ENCODE measurements at places on chromosomes 2 and 18. TPM values are rescaled to one million over a fixed set of nuclear protein-coding genes. Genes with fewer than 3 reads are reported as not detected.

DNA sequence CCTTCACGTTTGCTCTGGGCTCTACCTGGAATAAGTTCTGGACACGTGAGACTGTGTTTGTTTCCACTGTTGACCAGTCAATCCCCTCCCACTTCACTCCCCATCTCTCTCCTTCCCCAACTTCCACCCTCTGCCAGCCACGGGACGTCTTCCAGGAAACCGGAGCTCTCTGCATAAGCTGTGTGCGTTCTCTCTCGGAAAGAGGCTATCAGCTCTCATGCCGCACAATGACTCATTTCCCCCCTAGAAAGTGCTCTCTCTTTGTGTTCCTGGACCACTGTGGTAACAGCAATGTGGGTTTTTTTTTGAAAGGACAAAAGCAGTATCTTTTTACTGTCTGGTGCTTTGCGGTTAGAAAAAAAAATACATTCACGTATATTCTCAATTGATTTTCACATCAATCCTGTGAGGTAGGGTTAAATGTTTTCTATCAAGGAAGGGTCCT lies 10.2 kb downstream of the PROKR1 start:
- H3K27me3 ChIP-seq: no peaks in the 10 kb centered on the region
- H3K4me3 ChIP-seq: no peak overlapping the region
- no peak overlapping the region for H3K27ac ChIP-seq
- no peaks in the 10 kb centered on the region for H3K4me1 ChIP-seq
- no peak for DNase-seq

DNA sequence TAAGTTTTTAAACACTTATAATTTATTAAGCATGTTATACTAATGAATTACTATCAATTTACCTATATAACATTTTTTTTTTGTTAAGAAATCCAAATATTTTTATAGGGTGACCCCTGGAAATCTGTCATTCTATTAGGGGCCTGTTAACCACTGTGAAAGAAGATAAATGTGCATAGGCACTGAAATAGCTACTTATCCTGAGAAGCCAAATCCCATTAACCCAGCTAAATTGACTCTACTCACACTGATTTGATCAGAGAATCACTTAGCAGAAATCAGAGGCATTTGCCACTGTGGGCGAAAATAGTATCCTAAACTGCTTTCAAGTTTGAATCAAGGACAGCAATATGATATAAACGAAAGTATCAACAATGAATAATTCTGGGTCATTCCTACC lies 90.0 kb upstream of the GULP1 start:
- no peak overlapping the region for H3K4me3 ChIP-seq
- H3K4me1 ChIP-seq: peaks cover 1% of the 10 kb centered on the region
- no peaks in the 10 kb centered on the region for H3K27me3 ChIP-seq
- no peaks in the 10 kb centered on the region for H3K36me3 ChIP-seq
- H3K27ac ChIP-seq: no peak overlapping the region

DNA sequence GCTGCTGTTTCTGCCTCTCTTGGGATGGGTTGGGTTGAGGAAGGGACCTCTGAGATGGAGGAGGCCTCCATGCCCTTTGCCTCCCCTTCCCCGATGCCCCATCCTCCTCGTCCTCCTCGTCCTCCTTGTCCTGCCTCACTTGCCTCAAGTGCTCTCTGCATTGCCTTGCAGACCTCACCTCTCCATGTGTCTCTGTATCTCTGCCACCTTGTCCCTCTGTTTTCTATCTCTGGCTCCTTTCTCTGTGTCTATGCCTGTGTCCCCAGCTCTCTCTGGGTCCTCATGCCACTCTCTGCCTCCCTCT lies 87.5 kb downstream of the MCFD2 start:
- no peaks in the 10 kb centered on the region for H3K36me3 ChIP-seq
- no peak overlapping the region for H3K4me3 ChIP-seq
- H3K27ac ChIP-seq: no peak overlapping the region

DNA sequence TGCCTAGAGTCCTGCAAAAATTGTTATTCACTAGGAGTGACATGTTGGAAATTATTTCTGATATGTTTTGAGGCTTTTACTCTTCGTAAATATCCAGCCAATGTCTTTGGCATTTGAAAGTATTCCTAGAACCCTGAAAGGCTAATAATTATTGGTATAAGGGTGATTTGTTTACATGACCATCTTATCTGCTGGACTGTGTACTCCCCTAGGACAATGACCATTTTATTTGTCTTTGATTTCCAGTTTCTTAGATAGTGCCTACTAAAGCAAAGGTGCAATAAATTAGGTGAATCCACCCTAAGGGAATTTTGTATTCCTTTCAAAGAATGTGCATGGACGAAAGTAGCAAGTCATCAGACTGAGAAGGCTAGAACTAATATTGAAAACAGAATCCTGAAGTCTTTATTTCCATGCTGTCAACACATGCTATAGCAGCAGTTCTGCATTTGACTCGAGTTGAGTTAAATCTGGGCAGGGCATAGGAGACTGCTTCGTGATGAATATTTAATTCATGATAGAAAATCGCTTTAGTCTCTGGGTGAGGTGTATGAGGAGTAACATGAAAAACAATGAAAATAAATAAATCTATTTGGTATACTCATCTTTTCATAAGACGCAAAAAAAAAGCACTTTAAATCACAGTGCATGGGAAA lies 235.7 kb downstream of the GPD2 start:
- no peaks in the 10 kb centered on the region for H3K36me3 ChIP-seq
- H3K27ac ChIP-seq: no peak overlapping the region
- H3K4me3 ChIP-seq: no peak overlapping the region
- no peak for DNase-seq
- H3K4me1 ChIP-seq: no peaks in the 10 kb centered on the region

GRCh38 chr18:42018831-42019230 lies 63.8 kb downstream of the PIK3C3 start:
- H3K36me3 ChIP-seq: no peaks in the 10 kb centered on the region
- H3K27me3 ChIP-seq: no peaks in the 10 kb centered on the region
- no peak overlapping the region for H3K27ac ChIP-seq
- no peaks in the 10 kb centered on the region for H3K4me1 ChIP-seq
- H3K4me3 ChIP-seq: no peak overlapping the region

- H3K27me3 ChIP-seq: no peaks in the 10 kb centered on the region
- H3K4me3 ChIP-seq: no peak overlapping the region
- no peak for DNase-seq
Measured at GRCh38 chr2:38737925-38738324, 13.2 kb downstream of the SRSF7 start.

DNA sequence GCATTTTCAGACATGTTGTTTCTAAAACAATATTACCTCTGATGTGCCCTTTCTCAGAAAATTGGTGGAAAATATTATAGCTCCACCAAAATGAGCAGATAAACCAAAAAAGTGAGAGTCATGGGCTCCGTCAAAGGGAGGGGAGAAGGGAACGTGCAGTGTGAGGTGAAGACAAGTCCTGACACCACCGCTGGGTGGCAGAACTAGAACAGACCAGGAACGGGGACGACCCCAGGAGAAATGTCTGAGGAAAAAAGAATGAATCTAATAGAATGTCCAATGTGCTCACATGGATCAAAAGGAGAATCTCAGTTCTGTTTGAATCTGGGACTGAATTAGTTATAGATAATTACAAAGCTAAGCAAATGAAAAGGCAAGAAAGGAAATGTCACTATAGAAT lies 22.6 kb upstream of the BCL2 start:
- no peak overlapping the region for H3K4me3 ChIP-seq
- no peak for DNase-seq
- H3K36me3 ChIP-seq: no peaks in the 10 kb centered on the region
- no peaks in the 10 kb centered on the region for H3K27me3 ChIP-seq
- H3K4me1 ChIP-seq: peaks cover 7% of the 10 kb centered on the region

GRCh38 chr2:152430876-152431275 lies 95.9 kb downstream of the FMNL2 start:
- no peak overlapping the region for H3K27ac ChIP-seq
- DNase-seq: no peak

GRCh38 chr2:43160778-43161177 lies 65.6 kb downstream of the ZFP36L2 start:
- no peak for DNase-seq
- no peak overlapping the region for H3K27ac ChIP-seq
- no peaks in the 10 kb centered on the region for H3K27me3 ChIP-seq
- peaks cover 14% of the 10 kb centered on the region for H3K4me1 ChIP-seq

GRCh38 chr2:153890576-153890975 lies 18.9 kb downstream of the GALNT13 start:
- H3K4me3 ChIP-seq: no peak overlapping the region
- H3K36me3 ChIP-seq: no peaks in the 10 kb centered on the region
- H3K27ac ChIP-seq: no peak overlapping the region
- no peak for DNase-seq
- no peaks in the 10 kb centered on the region for H3K27me3 ChIP-seq

- DNase-seq: no peak
- no peaks in the 10 kb centered on the region for H3K36me3 ChIP-seq
- no peaks in the 10 kb centered on the region for H3K4me1 ChIP-seq
- no peak overlapping the region for H3K27ac ChIP-seq
- H3K4me3 ChIP-seq: no peak overlapping the region
- H3K27me3 ChIP-seq: no peaks in the 10 kb centered on the region
Measured at GRCh38 chr2:236244256-236244655, 19.9 kb downstream of the ASB18 start.

DNA sequence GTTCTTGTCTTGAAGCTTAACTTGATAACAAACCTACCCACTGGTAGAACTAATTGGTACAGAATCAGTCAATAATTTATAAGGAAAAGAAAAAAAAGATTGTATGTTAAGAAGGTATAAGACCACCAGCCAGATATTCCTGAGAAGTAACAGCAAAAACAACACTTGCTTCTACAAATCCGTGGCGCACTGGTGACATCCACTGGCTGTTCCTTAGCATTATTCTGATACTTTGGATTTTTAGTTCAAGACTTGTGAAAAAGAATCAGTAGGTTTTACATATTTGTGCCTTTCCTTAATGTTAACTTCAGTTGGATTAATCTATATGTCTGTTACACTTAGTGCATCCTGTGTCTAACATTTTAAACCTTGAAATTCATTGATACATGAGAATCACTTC lies 141.8 kb downstream of the GRB14 start:
- no peak overlapping the region for H3K27ac ChIP-seq
- no peaks in the 10 kb centered on the region for H3K36me3 ChIP-seq
- no peak overlapping the region for H3K4me3 ChIP-seq

GRCh38 chr2:239264838-239265651 lies 135.8 kb downstream of the HDAC4 start:
- H3K4me1 ChIP-seq: peaks cover 48% of the 10 kb centered on the region
- no peak overlapping the region for H3K4me3 ChIP-seq
- no peaks in the 10 kb centered on the region for H3K36me3 ChIP-seq
- no peaks in the 10 kb centered on the region for H3K27me3 ChIP-seq

DNA sequence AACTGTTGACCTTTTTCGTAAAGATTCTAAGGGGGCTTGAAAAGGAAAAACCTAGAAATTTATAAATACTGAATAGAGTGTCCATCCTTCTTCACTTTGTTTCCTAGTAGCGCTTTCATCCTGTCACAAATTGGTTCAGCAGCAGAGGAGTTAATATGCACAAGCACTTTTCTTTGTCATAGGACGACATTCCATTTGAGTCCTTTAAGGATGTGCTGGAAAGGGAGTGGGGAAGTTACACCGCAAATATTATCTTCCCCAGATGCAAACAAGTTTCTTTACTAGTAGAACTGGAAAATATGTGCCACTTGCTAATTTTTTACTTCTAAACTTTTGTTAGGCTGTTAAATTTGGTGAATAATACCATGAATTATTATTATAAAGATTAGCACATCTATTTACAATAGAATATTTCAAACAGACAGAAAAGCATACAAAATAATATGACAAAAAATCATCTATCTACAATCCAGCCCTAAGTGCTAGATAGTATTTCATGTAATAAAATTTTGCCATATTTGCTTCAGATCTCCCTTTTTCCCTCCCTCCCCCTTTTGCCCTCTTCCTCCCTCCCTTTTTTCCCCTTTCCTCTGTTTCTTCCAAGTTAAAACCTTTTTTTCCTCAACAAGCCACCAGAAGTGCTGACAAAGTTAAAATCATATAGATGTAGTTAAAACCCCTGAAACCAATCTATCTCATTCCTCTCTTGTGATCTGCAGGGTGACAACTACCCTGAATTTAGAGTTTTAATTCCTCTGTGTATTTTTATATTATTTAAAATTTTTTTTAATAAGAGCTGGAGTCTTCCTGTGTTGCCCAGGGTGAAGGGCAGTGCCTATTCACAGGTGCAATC lies 50.5 kb upstream of the MAP4K3 start:
- no peak overlapping the region for H3K4me3 ChIP-seq
- no peaks in the 10 kb centered on the region for H3K27me3 ChIP-seq
- no peak for DNase-seq
- H3K27ac ChIP-seq: no peak overlapping the region
- H3K4me1 ChIP-seq: peaks cover 9% of the 10 kb centered on the region
- H3K36me3 ChIP-seq: no peaks in the 10 kb centered on the region

DNA sequence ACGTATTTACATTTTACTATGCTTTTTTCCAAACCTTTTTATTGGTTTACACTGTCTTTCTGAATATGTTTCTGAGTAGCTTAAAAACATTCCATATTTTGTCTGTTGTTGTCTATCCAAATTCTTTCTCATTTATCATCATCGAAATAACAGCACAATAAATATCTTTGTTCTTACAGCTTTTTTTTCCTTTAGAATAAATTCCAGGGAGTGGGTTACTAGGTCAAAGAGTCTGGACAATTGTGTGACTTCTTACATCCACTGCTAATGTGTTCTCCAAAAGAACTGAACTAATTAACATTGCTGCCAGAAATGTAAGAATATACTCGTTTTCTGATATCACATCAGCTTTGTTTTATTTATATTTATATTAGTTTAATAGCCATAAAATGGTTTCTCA lies 59.4 kb downstream of the ANKRD44 start:
- no peak overlapping the region for H3K27ac ChIP-seq
- H3K4me1 ChIP-seq: no peaks in the 10 kb centered on the region
- no peak for DNase-seq
- no peaks in the 10 kb centered on the region for H3K27me3 ChIP-seq
- no peaks in the 10 kb centered on the region for H3K36me3 ChIP-seq

DNA sequence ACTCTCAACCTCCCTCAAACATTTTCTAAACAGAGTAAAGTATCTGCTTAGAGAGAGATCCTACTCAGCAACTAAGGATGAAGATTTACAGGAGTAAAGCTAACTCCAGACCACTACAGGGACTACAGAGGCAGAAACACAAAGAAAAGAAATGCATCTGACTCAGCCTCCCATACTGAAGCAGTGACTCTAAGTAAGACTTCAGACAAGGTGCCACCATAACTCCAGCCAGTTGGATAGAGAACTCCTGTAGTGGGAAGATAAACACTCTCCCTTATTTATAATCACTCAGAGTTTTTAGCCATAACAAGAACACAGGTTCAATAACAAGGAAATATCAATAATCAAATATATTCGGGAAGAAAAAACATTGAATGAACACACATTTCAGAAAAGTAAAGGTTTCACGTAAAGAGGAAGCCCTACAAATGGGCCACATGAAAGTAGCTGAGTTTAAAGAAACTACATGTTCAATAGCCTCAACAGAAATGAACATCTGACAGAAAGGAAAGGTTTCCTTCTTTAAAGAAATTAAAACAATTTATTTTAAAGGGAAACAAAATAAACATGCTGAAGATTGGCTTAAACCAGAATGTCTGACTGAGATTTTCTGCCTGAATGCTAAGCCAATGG lies 519.9 kb downstream of the KCNJ3 start:
- no peak for DNase-seq
- no peaks in the 10 kb centered on the region for H3K36me3 ChIP-seq
- no peak overlapping the region for H3K4me3 ChIP-seq

GRCh38 chr2:235557903-235558302 lies 64.1 kb downstream of the AGAP1 start:
- no peak overlapping the region for H3K4me3 ChIP-seq
- H3K4me1 ChIP-seq: peaks cover 16% of the 10 kb centered on the region
- no peak for DNase-seq
- H3K27ac ChIP-seq: no peak overlapping the region
- no peaks in the 10 kb centered on the region for H3K36me3 ChIP-seq
- H3K27me3 ChIP-seq: no peaks in the 10 kb centered on the region

KATNAL2 gene
- 2.8 TPM for total RNA-seq

SLC9A2 gene
- total RNA-seq: not detected

CHRND gene
- total RNA-seq: not detected

SLC5A7 gene
- not detected for total RNA-seq

ANAPC1 gene
- 30.6 TPM for total RNA-seq

CXCR1 gene
- total RNA-seq: 0.27 TPM

CTAGE1 gene
- total RNA-seq: not detected
